ENCODE measurements at places on chromosomes 5 and 9. TPM values are rescaled to one million over a fixed set of nuclear protein-coding genes. Genes with fewer than 3 reads are reported as not detected.

DNA sequence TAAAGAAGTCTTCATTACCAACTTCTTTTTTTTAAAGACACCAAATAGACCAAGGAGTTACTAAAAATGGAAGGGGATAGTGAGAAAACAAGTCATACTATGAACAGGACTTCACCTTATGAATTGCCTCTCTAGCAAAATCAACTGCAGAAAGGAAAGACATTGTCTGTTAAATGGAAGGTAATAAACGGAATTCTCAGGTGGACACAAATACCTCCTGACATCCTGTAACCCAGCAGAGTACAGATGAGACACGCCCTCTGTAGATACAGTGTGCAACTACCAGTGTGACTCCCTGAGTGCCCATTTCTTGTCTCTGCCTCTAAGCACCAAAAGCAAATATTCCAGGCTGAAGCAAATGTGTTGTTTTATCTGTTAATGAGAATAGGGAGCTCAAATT, 12.2 kb upstream of the PLPP1 start:
- no peaks in the 10 kb centered on the region for H3K36me3 ChIP-seq
- H3K4me3 ChIP-seq, result no peak overlapping the region
- no peaks in the 10 kb centered on the region for H3K27me3 ChIP-seq
- peaks cover 4% of the 10 kb centered on the region for H3K4me1 ChIP-seq
- DNase-seq, result no peak

- H3K4me1 ChIP-seq, result no peaks in the 10 kb centered on the region
- no peak overlapping the region for H3K27ac ChIP-seq
- H3K36me3 ChIP-seq, result no peaks in the 10 kb centered on the region
- H3K4me3 ChIP-seq, result no peak overlapping the region
- H3K27me3 ChIP-seq, result no peaks in the 10 kb centered on the region
Measured at GRCh38 chr5:143648696-143649095, 163.3 kb upstream of the HMHB1 start.

DNA sequence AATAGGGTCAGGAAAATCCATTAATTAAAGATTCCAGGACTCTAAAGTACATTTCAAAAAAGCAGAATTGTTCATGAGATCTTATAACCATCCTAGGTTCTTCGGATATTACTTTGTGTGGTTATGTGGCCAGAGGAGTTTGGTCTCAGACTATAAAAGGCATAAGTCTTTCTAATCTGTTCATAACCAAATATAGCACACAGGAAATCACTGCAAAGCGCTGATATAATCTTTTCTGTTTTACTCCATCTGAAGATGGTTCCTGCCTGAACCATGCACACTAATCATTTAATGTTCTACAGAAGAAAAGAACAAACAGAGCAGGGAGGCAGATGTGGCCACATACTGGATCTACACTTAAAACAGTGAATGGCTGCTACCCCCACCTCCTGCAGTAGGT, 182.8 kb downstream of the SEMA5A start:
- no peak overlapping the region for H3K4me3 ChIP-seq
- H3K27me3 ChIP-seq, result no peaks in the 10 kb centered on the region
- DNase-seq, result no peak
- H3K27ac ChIP-seq, result no peak overlapping the region

DNA sequence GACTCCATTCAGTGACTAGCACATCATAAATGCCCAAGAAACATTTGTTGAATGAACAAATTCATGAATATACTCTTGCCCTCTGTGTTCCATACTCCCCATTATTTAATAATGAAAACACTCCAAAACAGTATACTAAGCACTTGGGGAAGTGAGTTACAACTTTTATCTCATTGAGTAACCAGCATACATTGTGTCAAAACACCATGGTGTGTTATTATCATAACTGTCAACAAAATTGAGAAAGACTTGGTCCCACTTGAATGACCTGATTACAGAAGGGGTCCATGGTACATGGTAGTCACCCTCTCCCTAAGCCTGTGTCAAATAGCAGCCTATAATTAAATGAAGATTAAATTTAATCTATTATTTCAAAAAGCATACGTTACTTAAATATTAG, 16.2 kb downstream of the ANKH start:
- no peaks in the 10 kb centered on the region for H3K36me3 ChIP-seq
- no peak for DNase-seq
- no peaks in the 10 kb centered on the region for H3K27me3 ChIP-seq
- H3K27ac ChIP-seq, result no peak overlapping the region
- no peaks in the 10 kb centered on the region for H3K4me1 ChIP-seq
- no peak overlapping the region for H3K4me3 ChIP-seq

DNA sequence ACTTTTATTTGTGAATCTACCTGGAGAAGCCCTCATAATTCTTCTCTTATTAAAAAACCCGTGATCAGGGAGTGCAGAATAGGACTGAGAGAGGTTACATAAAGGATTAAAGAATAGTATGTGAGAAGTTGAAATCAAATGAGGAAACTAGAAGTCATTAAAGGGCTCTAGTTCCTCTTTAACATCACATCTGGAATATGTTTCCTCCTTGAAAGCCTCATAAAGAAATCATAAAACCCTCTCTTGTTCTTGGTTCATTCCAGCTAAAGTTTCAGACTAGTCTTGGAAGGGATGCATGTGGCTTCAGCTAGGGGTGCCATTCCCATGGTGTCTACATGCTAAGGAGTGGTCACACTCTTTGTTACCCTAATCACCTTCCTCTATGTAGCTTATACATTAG, 5.7 kb upstream of the C5orf46 start:
- H3K36me3 ChIP-seq, result no peaks in the 10 kb centered on the region
- no peaks in the 10 kb centered on the region for H3K4me1 ChIP-seq
- DNase-seq, result no peak
- H3K27ac ChIP-seq, result no peak overlapping the region
- H3K4me3 ChIP-seq, result no peak overlapping the region

DNA sequence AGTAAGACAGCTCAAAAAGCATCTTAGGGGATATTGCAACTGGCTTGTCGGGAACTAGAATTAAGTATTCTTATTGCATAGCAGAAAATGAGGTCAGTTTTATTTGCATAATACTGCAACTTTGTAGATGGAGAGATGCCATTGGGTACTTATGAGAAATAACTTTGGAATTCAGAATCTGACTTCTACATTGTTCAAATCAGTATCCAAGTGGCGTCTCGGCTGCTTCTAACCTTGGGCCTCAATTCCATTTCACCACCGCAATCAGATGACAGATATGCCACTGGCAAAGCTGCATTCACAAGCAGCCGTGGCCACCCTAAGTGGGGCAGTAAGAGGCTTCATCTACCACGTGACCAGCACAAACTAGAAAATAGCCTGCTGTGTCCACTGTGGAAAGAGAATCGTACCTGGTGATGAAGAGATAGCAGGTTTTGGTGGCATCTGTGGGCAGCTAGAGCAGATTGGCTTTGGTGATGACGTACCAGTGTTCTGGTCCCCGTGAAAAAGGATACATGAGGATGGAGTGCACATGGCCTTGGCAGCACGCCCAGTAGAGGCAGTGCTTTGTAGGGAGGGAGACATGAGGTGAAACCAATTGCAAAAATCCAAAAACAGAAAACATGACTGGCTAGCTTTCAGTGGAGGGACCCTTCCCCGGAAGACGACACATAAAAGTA, 116.6 kb downstream of the KLHL3 start:
- peaks cover 16% of the 10 kb centered on the region for H3K4me1 ChIP-seq
- H3K4me3 ChIP-seq, result no peak overlapping the region
- DNase-seq, result no peak

GRCh38 chr9:117734082-117734481, 29.9 kb downstream of the TLR4 start:
- no peaks in the 10 kb centered on the region for H3K36me3 ChIP-seq
- no peaks in the 10 kb centered on the region for H3K27me3 ChIP-seq
- no peak for DNase-seq
- no peak overlapping the region for H3K4me3 ChIP-seq

DNA sequence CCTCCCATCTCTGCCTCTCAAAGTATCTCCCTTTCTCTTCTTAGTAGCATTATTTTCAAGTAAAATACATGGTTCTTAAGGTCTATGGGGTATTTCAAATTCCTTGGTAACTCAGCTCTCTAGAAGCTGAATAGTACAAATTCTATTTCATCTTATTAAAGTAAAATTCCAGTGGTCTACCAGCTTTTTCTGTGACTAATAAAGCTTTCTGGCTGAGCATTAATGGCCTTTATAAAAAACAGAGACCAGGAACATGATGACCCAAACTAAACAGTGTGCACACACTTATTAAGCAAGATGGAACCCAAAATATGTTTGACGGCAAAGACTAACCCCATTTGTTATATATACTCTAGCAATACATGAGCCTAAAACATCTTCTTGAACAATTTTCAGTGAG, 142.6 kb downstream of the OR2K2 start:
- no peaks in the 10 kb centered on the region for H3K4me1 ChIP-seq
- DNase-seq, result no peak
- no peaks in the 10 kb centered on the region for H3K36me3 ChIP-seq
- no peak overlapping the region for H3K4me3 ChIP-seq
- H3K27ac ChIP-seq, result no peak overlapping the region

DNA sequence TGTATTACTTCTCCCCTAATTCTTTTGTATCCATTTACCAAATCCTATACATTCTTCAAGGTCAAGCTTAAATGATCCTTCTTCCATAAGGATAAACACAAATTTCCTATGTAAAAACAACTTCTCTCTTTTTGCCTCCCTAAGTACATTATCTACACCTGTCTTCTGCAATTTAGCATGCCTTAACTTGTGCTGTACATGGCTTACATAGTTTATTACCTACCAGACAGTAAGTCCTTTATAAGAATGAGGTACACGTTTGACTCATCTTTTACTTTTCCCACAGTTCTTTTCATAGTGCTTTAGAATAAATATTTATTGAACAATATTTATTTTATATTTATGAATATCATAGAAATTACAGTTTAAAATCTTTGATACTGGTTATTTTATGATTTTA, 33.4 kb downstream of the GIN1 start:
- H3K27ac ChIP-seq, result no peak overlapping the region
- H3K4me1 ChIP-seq, result no peaks in the 10 kb centered on the region
- H3K4me3 ChIP-seq, result no peak overlapping the region

DNA sequence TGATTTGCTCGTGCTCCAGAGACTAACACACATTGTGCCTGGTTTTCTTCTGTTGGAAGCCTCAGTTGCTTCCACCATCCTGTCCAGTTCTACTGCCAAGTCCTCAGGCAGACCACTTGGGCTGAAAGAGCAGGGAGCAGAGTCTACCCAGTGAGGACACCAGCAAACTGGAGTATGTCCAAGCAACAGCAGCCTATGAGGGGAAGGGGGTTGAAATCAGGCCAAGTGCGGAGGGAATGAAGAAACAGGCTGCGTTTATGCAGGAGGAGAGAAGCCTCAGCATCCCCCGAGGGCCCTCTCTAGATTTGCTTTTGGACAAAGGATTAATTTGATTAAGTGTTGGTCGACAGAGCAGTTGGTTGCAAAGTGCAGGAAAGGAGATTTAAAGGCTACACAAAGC, 14.5 kb downstream of the DOCK2 start:
- DNase-seq, result no peak
- no peaks in the 10 kb centered on the region for H3K27me3 ChIP-seq
- no peaks in the 10 kb centered on the region for H3K36me3 ChIP-seq
- no peak overlapping the region for H3K27ac ChIP-seq
- H3K4me3 ChIP-seq, result no peak overlapping the region

DNA sequence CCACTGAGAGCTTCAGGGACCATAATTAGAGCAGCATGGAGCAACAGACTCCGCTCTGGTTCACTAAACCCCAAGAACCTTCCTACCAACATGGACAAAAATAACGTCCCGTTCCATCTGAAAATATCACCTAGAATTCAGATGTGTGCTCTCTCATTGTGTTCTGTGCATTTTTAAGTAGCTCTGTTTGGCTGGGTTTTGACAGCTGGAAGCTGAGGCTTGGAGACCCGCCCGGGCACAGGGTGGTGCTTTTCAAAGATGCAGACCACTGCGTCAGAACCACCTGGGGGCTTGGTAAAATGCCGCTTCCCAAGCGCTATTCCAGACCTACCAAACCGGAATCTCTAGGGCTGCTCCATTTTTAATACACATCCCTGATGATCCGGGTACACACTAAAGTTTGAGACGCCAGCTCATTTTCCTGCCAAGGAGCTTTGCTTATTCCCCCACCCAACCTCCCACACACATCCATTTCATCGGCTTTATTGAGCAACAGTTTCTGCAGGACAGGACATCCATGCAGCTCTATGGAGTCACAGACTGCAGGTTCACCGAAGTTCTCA, 104.8 kb downstream of the GABBR2 start:
- H3K27me3 ChIP-seq, result no peaks in the 10 kb centered on the region
- H3K36me3 ChIP-seq, result no peaks in the 10 kb centered on the region
- DNase-seq, result no peak
- no peak overlapping the region for H3K27ac ChIP-seq
- no peaks in the 10 kb centered on the region for H3K4me1 ChIP-seq

GRCh38 chr9:93594041-93594756, 17.8 kb downstream of the PHF2 start:
- no peaks in the 10 kb centered on the region for H3K4me1 ChIP-seq
- H3K36me3 ChIP-seq, result no peaks in the 10 kb centered on the region
- no peak overlapping the region for H3K27ac ChIP-seq
- H3K4me3 ChIP-seq, result no peak overlapping the region

- H3K36me3 ChIP-seq, result no peaks in the 10 kb centered on the region
- no peak overlapping the region for H3K4me3 ChIP-seq
- no peaks in the 10 kb centered on the region for H3K27me3 ChIP-seq
- H3K4me1 ChIP-seq, result no peaks in the 10 kb centered on the region
- DNase-seq, result no peak
Measured at GRCh38 chr5:168244838-168245559, 46.4 kb upstream of the WWC1 start.

GRCh38 chr5:95823738-95824609, 1.4 kb upstream of the GLRX start:
- DNase-seq, result peak; percentile 60
- peak overlapping the region; percentile 12 for H3K4me3 ChIP-seq
- H3K36me3 ChIP-seq, result no peaks in the 10 kb centered on the region
- peaks cover 39% of the 10 kb centered on the region for H3K4me1 ChIP-seq
- peak overlapping the region; percentile 80 for H3K27ac ChIP-seq

GRCh38 chr5:14551211-14551610, 30.4 kb upstream of the OTULINL start:
- no peak overlapping the region for H3K4me3 ChIP-seq
- no peak for DNase-seq
- H3K36me3 ChIP-seq, result no peaks in the 10 kb centered on the region
- H3K27ac ChIP-seq, result no peak overlapping the region
- no peaks in the 10 kb centered on the region for H3K4me1 ChIP-seq

- H3K4me1 ChIP-seq, result no peaks in the 10 kb centered on the region
- no peaks in the 10 kb centered on the region for H3K27me3 ChIP-seq
- H3K27ac ChIP-seq, result no peak overlapping the region
- DNase-seq, result no peak
Measured at GRCh38 chr9:17216011-17216410, 81.2 kb downstream of the CNTLN start.

Gene IL13
- total RNA-seq, result 0.26 TPM

Gene RAD17
- 9.0 TPM for total RNA-seq

Gene DRD1
- total RNA-seq, result 0.06 TPM

Gene TMEM171
- total RNA-seq, result 3.2 TPM

Gene PCDHB4
- total RNA-seq, result 0.18 TPM

Gene PCDHB7
- 0.14 TPM for total RNA-seq

Gene IFNA2
- total RNA-seq, result not detected

Gene BAAT
- total RNA-seq, result 537 TPM

Gene GARIN3
- total RNA-seq, result not detected
